ENCODE measurements at places on chromosomes 1 and 21. TPM values are rescaled to one million over a fixed set of nuclear protein-coding genes. Genes with fewer than 3 reads are reported as not detected.

DNA sequence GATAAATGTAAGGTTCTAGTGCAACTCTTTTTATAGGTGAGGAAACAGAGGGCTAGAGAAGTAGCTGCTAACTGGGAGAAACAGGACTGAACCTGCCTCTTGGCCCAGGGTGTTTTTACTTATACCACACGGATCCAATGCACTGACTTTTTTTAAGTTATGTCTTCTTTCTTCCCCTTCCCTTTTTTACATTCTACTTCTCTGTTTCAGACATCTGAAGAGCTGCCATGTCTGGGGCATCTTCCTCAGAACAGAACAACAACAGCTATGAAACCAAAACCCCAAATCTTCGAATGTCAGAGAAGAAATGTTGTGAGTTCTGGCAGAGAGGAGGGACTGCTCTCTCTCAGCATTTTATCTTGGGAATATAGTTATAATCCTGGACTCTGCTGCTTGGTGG, 1.4 kb downstream of the PFKFB2 start:
- no peak for DNase-seq

The FNDC5 gene
- total RNA-seq = 577 TPM

The SH3BP5L gene
- 26.5 TPM for total RNA-seq

The KRTAP13-2 gene
- not detected for total RNA-seq

Measured in myocyte (in vitro differentiated cells).